ENCODE measurements at places on chromosomes 6 and 20.

DNA sequence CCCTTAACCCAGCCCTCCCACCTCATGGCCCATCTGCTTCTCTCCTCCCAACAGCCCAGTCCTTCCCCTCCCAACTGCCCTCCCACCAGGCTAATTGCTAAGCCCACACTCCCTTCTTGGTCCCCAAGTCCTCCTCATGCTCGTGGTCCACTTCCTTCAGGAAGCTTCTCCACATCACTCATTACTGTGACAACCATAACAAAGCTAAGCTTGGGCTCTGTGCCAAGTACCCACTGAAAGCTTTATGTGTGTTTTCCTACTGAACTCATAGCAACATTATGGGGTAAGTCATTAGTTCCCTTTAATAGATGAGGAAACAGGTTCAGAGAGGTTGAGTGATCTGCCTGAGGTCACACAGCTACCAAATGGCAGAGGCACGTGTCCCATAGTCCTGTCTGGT, 16.2 kb downstream of the FRS3 start:
- peak; percentile 62 for DNase-seq

- no peak for DNase-seq
Observed at GRCh38 chr20:50304501-50304856, 113.8 kb downstream of the CEBPB start.

DNA sequence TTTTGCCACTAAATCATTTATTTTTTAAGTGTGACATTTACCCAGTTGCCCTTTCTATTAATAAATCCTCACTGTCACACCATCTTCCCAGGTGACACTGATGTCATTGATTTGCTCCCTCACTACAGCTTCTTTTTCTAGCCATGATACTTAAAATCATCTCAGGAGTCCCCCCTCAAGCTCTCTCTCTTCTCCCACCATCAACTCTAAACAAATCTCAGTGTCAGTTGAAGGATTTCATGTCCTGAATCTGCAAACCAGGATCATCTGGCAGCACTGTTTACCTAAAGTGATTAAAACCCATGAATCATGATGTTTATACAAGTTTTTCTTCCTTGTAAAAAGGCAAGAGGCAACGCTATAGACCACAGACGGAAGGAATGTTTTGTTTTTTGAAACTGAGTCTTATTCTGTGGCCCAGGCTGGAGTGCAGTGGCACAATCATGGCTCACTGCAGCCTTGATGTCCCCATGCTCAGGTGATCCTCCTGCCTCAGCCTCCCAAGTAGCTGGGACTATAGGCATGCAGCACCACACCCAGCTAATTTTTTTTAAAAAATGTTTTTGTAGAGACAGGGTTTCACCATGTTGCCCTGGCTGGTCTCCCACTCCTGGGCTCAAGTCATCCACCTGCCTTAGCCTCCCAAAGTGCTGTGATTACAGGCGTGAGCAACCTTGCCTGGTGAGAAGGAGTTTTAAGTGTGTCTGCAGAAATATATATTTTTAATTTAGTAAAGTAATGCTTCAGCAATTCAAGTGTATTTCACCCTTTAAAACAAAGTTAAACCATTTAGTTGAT, 30.1 kb upstream of the SH3BGRL2 start:
- no peak for DNase-seq

DNA sequence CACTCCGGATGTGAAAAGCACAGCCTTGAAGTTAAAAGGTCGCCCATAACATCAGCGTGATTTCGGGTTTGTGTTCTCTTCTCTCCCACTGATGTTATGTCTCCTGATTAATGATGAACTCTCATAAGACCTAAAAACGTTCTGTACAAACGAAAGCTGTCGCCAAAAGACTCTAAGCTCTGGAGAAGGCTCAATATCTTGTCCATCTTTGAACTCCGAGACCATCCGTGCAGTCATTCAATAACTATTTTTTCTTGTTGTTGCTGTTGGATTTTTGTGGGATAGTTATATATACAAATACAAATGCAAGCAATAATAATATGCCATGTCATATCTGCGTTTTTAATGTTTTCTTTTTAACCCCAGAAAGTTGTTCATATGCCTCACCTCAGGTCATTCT, 291.8 kb upstream of the MARCKS start:
- no peak for DNase-seq

DNA sequence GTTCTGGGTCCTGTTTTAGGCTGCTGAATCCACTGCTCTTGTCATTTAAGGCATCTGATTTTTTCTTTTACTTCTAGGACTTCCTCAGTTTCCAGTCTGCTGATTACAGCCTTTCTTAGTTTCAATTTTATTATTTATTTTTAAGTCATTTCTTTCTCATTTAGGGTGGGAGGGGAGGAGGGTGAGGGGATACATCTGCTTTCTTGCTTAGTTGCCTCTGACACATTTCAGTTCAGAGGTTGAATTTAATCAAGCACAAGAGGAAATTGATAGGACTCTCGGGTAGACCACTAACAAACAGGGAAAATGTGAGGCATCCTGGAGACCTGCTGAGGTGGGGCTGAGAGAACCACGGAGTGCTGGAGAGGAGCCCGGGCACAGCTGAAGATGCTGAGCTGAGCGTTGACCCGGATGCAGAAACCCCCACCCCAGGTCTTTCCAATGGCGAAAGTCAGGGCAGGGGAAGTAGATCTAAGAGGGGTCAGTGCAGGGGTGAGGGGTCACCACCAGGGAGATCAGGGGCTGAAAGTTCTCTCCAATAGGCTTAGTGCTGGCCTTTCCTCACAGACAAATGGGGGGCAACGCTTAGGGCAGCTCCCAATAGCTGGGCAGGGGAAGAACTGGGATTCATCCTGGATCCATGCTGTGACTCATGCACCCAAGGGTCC, 7.6 kb upstream of the TREML2 start:
- no peak for DNase-seq

DNA sequence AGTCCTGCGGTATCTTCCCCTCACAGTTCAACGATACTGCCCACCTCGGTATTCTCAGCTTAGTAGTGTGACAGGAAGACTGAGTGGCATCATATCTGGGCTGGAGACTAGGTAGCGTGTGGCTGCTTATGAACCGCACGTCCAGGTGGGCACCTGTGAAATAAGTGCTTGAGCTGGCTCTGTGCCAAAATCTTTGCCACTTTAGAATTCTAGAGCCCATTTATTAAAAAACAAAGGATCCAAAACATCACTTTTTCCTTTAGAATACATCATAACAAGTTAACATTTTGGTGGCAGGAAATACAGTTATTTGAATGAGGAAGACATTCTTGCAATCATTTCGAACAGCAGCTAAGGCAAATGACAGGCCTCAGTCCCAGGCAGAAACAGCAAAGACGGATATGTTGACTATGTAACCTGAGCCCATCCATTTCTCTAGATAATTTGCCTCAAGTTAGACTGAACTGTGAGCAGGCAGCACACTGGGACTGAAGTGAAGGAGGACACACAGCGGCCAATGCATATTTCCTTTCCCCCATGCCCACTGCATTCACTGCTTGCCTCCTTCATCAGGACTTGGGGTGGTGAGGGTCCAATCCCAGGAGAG, 136.6 kb downstream of the GMDS start:
- no peak for DNase-seq

GRCh38 chr6:46325561-46326530, 155.1 kb upstream of the ENPP5 start:
- DNase-seq = no peak

DNA sequence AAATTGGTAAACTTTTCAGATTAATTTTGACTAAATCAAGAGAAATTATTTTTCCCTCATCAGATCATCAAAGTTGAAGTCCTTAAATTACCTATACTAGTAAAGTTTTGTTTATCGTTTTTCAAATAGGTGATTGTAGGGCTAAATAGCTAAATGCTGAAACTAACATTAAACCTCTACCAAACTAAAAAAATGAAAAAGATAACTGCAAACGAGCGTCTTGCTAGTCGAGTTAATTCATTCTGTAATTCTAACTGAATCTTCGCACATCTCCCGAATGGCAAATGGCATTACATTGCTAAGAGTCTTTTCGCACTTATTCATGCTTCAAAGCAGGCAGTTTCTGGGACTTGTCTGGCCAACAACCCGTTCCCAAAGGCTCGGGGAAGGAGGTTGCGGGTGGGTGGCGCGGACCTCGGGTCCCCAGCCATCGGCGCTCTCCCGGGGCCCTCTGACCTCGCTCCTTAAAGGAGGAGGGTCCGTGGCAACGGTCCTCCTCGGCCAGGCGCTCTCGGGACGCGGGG, 43.8 kb downstream of the POPDC3 start:
- no peak for DNase-seq

- no peak for DNase-seq
Observed at GRCh38 chr6:162371121-162371520, 356.4 kb downstream of the PRKN start.

GRCh38 chr6:168956141-168956838, 297.4 kb downstream of the THBS2 start:
- no peak for DNase-seq

DNA sequence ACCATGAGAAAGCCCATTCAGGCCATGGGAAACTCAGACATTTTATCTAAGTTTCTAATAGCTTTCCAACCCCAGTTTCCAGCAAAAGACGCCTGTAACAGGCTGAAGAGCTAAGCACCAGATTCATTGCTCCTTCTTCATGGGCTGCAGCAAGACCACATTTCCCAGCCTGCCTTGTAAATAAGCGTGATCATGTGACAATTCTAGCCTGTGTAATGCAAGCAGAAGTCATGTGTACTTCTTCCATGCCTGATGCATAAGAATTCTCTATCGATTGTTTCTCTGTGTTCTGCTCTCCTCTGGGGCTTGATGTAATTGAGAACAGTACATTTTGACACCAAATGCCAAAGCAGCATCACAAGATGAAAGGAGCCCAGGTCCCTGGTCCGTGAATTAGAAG, 6.8 kb downstream of the PCSK2 start:
- DNase-seq = no peak

GRCh38 chr6:43127877-43128276, 43.2 kb upstream of the SRF start:
- DNase-seq = no peak

DNA sequence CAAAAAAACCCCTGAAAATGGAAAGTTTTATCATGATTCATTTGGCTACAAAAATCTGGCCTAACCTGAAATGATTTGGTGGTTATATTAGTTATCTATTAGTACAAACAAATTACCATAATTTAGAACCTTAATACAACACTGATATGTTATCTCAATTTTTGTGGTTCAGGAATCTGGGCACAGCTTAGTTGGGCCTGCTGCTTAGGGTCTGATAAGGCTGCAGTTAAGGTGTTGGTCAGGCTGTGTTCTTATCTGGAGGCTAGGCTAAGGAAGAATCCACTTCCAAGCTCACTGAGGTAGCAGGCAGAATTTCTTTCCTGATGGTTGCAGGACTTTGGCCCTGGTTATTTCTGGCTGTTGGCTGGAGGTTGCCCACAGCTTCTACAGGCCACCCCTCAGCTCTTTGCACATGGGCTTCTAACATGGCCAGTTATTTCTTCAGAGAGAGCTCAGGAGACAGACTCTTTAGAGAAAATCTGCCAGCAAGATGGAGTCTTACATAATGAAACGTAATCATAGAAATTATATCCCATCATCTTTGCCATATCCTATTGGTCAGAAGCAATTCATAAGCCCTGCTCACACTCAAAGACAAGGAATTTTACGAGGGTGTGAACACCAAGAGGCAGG, 11.4 kb downstream of the TRIM38 start:
- no peak for DNase-seq

DNA sequence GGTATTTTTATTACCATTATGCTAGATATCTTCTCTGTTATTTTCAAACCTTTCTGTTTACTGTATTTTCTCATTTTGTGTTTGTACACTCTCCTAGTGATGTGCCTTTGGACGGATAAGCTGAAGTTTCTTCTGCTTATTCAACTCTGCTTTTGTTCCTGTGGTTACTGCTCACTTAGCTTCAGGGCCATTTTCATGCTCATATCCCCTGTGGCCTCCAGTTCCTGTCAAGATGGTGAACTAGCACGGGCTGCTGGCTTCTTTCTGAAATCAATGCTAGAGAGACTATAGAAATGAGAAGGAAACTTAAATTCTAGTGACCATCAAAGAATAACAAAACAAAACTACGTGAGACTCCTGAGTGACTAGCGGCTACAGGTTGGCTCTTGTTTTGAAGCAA, 6.8 kb upstream of the CST8 start:
- DNase-seq = no peak

- peak; percentile 89 for DNase-seq
Observed at GRCh38 chr6:71334768-71335167, 46.2 kb downstream of the OGFRL1 start.

DNA sequence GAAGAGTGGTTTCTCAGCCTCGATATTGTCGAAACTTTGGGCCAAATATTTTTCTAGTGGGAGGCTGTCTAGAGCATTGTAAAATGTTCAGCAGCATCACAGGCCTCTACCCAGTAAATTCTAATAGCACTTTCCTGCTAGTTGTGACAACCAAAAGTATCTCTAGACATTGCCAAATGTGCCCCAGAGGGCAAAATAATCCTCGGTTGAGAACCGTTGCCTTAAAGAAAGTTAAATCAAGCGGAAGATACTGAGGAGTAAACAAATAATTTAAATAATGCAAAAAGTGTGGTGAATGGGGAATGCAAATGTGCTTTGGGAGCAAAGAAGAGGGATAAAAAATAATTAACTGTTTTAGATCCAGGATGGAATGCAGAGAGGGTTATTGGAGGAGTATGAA, 106.4 kb upstream of the ASCC3 start:
- no peak for DNase-seq

DNA sequence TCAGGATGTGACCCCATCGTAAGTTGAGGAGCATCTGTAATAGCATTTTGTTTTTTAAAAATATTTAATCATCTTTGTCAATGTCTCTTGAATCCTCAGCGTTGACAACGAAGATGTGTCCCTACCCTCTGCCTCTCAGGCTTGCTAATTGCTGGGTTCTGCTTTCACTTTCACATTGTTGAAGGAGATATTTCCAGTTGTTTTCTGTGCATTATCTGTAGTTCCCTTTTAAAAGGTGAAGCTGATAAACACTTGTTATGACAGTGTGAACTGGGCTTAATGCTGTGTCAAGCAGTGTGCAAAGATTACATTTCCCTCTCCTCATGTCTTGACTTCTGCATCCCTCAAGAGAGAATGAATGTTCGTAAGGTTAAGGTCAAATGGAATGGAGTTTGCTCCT, 54.9 kb downstream of the CSE1L start:
- DNase-seq = peak; percentile 60

- DNase-seq = no peak
Observed at GRCh38 chr6:147395158-147395557, 113.3 kb upstream of the SAMD5 start.

DNA sequence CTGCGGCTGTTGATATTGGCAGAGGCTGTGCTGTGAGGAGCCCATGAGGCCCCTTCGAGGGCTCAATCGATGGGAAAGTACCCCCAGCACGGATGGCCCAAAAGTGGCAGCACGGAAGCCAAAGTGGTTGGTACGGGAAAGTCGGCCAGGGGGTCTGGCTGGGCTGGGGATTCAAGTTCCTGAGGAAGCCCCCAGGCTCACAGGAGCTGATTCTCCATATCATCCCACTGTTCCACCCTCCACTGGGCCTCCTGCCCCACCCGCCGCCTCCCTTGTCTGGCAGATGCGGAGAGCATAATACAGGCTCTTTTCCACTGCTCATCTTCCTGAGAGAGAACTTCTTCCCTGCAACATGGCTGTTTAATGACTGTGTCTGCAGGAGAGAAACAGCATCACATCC, 217.8 kb upstream of the CST7 start:
- DNase-seq = no peak

GRCh38 chr6:32790306-32790705, 26.5 kb downstream of the HLA-DOB start:
- no peak for DNase-seq

GRCh38 chr6:41054511-41054910, 1.5 kb downstream of the APOBEC2 start:
- no peak for DNase-seq
